Muscle of leg (tissue), 16 donors: ENCODE measurements at places on chromosomes 6 and 20.

GRCh38 chr20:24892522-24892921, 56.5 kb upstream of the CST7 start:
- no peaks in the 10 kb centered on the region for H3K36me3 ChIP-seq
- DNase-seq = no peak
- no peak overlapping the region for H3K4me3 ChIP-seq
- H3K27me3 ChIP-seq = no peaks in the 10 kb centered on the region
- H3K27ac ChIP-seq = no peak overlapping the region

DNA sequence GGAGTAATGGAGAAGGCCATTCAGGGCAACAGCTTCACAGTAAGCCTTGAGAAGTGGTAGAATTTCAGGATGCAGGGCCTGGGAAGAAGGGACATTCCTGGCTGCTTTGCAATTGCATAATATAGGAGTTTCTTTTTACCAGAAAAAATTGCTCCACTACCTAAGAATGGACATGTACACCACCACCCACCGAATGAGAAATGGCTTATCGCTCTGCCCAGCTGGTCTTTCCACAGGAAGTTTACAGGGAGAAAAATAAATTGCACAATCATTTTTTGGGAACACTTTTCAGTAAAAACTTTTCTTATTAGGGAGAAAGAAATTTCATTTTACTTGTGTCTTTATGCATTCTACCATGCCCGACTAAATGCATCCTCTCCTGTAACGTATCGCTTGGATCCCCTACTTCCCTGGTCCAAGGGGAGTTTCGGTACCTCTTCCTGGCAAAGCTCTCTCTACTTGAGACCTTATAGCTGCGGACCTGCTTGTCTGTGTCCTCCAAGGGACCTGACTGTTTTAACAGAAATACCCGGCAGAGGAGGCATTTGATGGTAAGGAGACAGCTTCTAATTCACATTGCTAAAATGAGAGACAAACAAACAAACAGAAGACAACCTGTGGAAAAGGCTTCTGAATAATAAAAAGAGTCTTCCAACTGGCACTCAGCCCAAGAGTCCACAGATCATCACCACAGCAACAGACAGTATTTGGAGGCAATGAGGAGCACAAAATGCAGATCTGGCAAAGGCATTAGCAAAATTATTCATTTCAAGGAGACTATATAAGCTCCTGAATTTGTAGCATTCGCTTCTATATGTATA, 54.2 kb downstream of the MAP3K5 start:
- H3K36me3 ChIP-seq = no peaks in the 10 kb centered on the region
- peak; percentile 82 for DNase-seq
- peak overlapping the region; percentile 3 for H3K27ac ChIP-seq
- no peak overlapping the region for H3K4me3 ChIP-seq

- no peak for DNase-seq
- H3K36me3 ChIP-seq = no peaks in the 10 kb centered on the region
- no peak overlapping the region for H3K4me3 ChIP-seq
These were observed 30.2 kb upstream of the DACT2 start for GRCh38 chr6:168349718-168350210.

GRCh38 chr20:4159765-4160490, 144.6 kb upstream of the RNF24 start:
- no peak overlapping the region for H3K4me3 ChIP-seq
- peaks cover 32% of the 10 kb centered on the region for H3K4me1 ChIP-seq
- H3K27ac ChIP-seq = peak overlapping the region; percentile 85
- no peaks in the 10 kb centered on the region for H3K27me3 ChIP-seq
- no peak for DNase-seq
